Activated B cell treated with CpG ODN at 0.5 μM for 24 hours (primary cell): ENCODE measurements at places on chromosomes 2 and 18.

- DNase-seq = no peak
Observed at GRCh38 chr2:151326554-151326953, 30.8 kb upstream of the TNFAIP6 start.

- DNase-seq = no peak
Observed at GRCh38 chr18:63819786-63820185, 44.6 kb downstream of the SERPINB7 start.

- DNase-seq = no peak
Observed at GRCh38 chr2:145644820-145645302, 1124.9 kb upstream of the ZEB2 start.

DNA sequence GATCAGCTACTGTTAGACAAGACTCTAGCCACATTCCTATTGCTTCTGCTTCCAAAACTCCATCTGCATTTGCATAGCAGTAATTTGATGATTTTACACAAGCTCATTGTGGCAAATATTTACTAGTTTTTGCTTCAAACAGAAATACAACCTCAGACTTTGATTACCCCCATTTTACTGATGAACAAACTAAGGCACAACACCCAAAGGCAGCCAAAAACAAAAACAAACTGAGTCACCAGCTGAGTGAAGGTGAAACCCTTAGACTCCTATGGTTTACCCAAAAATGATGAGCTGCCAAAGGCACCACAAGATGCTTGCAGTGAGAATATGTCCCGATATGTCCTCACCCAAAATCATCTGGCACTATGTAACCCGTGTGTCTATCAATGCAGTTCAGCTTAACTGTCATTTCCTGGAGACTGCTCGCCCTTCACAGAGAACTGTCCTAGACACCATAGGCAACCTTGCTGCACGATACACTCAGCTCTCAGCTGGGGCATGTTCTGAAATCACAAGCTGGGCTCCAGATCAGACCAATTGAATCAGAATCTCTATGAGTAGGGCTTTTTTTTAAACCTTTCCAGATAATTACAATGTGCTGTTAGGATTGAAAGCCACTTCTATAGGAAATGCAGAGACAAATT is 4.1 kb upstream of the EVA1A start:
- DNase-seq = no peak

DNA sequence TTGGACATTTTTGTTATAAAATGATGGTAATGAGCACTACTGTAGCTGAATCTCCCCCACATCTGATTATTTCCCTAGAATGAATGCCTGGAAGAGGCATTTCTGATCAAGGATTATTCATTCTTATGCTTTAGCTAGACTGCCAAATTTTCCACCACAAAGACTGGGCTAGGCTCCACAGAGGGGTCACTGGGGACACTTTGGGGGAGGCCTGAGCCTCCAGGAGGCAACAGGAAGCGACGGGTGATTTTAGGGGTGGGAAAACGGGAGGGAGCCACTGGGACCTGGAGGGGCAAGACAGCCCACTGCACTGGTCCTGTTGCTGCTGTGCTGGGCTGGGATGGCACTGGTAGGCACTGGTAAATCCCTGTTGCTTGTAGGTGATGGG is 2.4 kb upstream of the ASB1 start:
- no peak for DNase-seq

DNA sequence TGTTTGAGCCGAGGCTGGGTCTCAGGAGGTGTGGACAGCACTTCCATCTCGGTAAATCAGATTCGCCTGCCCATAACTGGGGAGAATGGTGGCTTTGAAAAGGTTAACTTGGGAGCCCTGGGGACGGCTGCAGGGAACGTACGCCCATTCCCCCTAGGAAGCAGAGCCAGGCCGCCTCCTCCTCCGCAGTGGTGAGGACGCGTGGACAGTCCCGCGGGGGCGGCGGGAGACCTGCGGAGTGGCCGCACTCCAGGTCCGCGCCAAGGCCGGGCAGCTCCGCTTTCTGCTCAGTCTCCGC is 845 bp upstream of the MYCN start:
- DNase-seq = no peak

DNA sequence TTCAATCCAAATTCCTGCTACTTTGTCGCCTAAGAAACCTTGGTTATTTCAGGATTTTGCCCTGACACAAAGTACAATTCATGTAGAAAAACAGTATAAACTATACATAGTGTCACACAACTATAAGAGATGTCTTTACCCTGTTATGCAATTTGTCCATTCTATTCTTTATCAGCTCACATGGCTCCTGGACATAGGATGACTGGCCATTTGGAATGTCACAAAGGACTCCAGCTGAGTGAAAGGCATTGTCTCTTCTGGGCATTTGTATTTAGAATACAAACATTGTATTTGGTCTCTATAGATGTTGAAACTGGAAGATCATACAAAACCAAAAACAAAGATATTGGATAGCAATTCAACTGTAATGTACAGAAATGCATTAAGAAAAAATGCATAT is 944.6 kb upstream of the LRRTM1 start:
- DNase-seq = no peak

- no peak for DNase-seq
Observed at GRCh38 chr2:10273215-10274175, 29.2 kb upstream of the HPCAL1 start.

GRCh38 chr18:79935098-79935480 is 16.4 kb downstream of the SLC66A2 start:
- no peak for DNase-seq

DNA sequence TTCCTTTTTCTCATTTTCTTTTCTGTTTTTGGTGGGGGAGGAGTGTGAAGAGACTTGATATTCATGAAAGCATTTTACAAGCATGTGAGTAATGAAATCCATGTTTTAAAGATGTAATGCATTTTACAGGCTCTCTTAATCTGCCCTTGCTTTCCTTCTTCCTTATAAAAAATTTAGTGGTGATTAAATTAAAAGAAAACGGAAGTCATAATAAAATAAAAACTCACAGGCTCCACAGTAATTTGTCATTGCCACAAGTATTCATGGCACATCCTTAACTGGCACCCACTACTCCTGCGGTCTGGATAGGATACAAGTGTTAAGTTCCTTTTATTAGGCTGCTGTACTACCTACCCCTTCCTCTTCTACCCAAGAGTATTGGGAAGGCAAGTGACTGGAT is 241.2 kb downstream of the SLC4A3 start:
- no peak for DNase-seq

DNA sequence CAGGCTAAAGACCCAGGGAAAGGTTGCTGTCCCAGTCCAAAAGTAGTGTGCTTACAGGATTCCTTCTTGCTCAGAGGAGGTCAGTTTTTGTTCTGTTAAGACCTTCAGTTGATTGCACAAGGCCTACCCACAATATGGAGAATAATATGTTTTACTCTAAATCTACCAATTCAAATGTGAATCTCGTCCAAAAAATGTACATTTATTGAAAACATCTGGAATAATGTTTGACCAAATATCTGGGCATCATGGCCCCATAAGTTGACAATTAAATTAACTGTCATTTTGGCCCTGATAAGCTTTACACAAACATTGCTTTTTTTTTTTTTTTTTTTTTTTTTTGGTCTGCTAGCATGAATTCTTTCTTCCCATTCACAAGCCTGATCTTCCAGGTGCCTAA is 109.8 kb downstream of the CCDC178 start:
- DNase-seq = no peak

DNA sequence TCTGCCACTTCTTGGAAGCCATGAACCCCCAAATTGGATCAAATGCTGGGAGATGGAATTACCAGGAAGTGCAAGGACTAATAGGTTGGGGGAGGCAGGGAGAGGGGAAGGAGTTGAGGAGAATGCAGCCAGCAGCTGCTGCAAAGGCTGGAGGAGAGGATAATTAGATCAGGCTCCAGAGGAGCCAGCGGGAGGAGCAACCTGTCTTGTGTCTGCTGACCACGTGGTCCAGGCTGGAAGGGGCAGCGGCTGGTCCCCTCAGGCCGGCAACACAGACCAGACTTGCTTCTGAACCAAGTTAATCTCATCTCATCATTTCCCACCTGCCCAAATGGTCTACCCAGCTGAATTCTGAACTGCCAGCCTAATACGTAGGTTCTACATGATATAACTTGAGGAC is 68.3 kb downstream of the MRO start:
- no peak for DNase-seq
